ENCODE measurements at places on chromosomes 5 and 9.

- no peak for DNase-seq
Observed at GRCh38 chr9:131214286-131214856, 61.9 kb downstream of the FAM78A start.

- peak; percentile 51 for DNase-seq
Observed at GRCh38 chr5:138824516-138824915, 50.6 kb downstream of the LRRTM2 start.

DNA sequence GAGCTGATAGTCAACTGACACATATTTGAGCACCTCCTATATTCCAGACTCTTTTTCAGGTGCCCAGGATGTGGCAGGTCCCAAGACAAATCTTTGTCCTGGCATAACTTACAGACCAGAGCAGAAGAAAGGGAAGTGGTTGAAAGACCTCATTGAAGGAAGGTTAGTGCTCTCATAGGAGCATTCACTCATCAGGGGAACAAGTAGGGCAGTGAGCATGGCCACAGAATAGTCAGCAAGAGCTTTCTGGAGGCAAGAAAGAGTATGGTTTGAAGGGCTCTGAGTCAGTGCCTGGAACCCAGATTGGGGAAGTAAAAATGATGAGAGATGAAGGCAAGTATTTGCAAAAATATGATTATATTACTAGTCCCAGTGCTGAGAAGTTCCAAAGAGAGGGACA, 25.0 kb upstream of the ERMP1 start:
- DNase-seq: no peak

DNA sequence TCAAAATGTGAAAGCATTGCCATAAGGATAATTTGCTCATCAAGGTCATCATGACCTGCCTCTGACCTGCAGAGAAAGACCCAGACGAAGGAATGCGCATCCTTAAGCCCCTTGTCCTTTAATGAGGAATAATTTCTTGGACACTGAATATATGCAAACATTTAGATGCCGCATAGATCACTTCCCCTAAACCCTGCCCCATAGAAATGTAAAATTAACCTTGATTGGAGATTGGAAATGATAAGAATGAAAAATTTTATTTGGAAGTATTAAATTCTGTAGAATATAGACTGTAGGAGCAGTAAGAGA, 233.1 kb downstream of the ARHGAP26 start:
- no peak for DNase-seq

DNA sequence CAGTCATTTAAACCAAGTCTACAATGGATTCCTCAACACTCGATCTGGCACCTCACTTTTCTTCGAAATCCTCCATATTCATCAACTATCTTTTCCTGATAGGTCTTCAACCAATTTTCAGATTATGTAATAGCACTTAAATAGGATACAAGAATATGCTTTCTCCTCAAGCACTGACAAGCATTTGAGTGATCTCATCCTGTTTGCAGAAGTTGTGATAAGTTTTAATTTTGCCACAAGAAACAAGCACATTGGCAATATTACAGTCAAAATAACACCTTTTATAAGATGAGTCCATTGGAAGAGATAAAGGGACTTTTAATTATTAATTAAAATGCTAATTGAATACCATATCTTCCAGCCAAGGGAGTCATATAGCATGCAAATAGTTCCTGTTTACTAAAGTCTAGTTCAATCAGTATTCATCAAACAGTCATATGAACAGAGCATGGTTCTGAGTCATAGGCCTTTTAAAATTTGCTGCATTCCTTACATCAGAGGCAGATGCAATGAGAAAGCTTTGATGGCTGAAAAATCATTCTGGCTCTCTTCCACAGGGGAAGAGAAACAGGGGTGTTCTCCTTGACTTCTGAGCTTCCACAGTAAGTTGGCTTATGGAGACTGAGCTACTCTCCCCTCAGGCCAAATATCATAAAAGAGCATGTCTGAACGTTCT, 32.7 kb upstream of the ZCCHC9 start:
- DNase-seq: no peak

DNA sequence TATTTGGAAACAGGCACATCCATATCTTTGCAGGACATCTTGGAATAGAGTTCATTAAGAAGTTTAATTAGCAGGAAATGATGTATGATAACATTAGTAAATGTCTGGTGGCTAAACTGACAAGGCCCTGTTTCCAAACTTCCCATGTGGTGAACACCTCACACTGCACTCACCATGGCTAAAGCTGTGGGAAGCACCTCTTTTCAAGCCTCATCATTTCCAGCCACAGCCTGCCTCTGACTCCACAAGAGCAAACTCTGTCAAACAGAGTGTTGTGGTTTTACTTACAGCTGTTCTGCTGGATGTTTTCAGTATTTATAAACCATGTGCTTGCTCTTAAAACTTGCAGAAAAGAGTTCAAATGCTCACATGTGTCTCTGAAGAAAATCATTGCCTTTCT, 14.9 kb upstream of the NDUFB6 start:
- no peak for DNase-seq
